ENCODE measurements at places on chromosomes 5 and 9.

- no peak for DNase-seq
Measured at GRCh38 chr9:96156171-96156974, 145.6 kb downstream of the HSD17B3 start.

DNA sequence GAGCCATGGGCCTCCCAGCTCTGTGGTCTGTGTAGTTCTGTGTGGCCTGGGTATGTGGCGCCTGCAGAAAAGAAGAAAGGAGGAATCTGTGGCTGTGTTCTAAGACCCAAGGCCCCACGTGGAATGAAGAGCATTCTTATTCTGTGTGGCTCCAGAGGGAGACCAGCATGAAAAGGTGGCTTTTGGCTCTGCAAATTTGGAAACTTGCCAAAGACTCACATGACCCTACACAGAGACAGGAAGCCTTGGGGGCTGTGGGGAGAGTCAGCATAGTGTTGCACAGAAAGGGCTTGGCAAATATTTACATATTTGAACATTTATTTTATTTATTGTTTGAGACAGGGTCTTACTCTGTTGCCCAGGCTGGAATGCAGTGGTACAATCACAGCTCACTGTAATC is 193.3 kb downstream of the TMEM38B start:
- DNase-seq, result no peak

- no peak for DNase-seq
Measured at GRCh38 chr5:106116682-106117081, 1554.1 kb downstream of the EFNA5 start.

DNA sequence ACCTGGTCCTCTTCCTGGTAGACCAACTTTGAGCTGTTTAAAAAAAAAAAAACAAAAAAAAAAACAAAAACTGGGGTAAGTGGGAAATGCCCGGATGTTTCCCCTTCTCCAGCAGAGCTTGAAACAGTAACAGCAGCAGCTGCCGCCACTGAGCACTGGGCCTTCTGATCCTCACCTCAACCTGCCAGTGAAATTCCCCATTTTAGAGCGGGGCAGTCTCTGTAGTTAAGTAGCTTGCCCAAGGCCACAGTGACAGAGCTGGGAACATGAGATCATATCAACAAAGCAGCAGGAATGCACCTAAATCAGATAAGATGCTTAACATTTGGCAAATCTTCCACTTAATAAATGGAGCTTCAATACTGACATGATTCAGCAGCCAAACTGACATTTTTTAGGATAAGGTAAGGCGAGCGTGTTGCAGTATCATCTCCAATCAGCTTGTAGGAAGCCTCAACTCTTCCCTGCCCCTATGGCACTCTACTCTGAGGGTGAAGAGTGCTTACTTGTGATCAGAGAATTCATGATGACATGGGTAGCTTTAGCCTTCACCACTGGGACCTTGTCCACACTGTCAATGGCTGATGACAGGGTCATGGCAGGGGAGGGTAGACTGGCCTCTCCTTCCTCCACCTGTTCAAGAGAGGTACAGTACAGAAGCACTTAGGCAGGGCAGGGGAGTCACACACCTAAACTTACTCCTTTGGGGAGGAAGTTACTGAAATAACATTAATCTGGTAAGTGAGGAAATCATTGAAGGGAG is 9.3 kb downstream of the KIAA1191 start:
- no peak for DNase-seq

GRCh38 chr9:6305954-6306563 is 22.1 kb upstream of the TPD52L3 start:
- peak; percentile 34 for DNase-seq

DNA sequence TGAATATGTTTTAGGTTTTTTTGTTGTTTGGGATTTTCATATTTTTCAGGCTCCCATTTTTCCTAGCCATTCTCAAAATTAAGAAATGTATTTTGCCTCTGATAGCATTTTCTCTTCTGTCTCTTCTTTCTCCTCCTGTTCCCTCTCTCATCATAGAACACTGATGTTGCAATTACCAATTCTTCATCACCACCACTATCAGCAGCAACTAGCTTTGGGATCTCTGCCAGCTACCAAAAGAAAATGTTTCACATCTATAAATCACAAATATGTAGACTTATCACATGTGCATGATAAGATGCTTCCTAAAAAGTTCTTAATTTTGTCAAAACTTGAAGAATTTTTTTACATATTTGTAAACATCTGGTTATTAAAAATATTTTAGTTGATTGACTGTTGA is 887.1 kb downstream of the MAT2B start:
- DNase-seq, result no peak

DNA sequence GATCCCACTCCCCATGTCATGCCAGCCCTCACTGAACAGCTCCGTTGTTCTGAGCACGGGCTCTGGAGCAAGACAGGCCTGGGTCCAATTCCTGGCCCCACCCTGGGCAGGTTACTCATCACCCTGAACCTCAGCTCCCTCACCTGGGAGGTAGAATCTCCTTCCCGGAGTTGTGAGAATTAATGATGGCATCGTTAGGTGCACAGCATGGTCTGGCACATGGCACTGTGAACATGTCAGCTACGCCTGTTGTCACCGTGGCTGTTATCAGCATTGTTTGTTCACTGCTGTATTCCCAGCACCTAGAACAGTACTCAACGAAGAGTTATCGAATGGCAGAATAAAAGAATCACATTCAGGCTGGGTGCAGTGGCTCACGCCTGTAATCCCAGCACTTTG is 43.0 kb downstream of the LRSAM1 start:
- DNase-seq, result no peak

- DNase-seq, result no peak
Measured at GRCh38 chr9:135876936-135877335, 30.4 kb downstream of the CAMSAP1 start.

- no peak for DNase-seq
Measured at GRCh38 chr5:91211997-91212713, 171.0 kb downstream of the ARRDC3 start.

DNA sequence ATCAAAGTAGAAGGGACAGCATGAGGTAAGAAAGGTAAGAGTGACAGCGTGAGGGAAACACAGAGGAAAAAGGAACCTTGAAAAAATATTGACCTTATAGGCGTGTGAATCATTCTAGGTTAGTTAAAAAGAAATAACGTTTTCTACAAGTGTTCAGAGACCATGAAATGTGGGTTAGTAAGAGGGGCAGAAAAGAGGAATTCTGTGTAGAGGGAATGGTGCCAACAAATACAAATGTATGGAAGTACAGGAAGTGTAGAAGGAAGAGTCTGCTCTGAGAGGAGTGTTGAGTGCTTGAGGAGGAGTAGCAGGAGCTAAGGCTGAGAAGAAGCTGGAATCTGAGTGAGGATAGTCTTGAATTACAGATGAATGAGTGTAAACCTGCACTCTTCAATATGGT is 418.6 kb upstream of the RIOK2 start:
- DNase-seq, result no peak

GRCh38 chr9:135813671-135814290 is 93.6 kb downstream of the CAMSAP1 start:
- no peak for DNase-seq

GRCh38 chr5:68770551-68770950 is 323.3 kb upstream of the SLC30A5 start:
- DNase-seq, result no peak

GRCh38 chr5:35313291-35313690 is 83.0 kb upstream of the PRLR start:
- no peak for DNase-seq

DNA sequence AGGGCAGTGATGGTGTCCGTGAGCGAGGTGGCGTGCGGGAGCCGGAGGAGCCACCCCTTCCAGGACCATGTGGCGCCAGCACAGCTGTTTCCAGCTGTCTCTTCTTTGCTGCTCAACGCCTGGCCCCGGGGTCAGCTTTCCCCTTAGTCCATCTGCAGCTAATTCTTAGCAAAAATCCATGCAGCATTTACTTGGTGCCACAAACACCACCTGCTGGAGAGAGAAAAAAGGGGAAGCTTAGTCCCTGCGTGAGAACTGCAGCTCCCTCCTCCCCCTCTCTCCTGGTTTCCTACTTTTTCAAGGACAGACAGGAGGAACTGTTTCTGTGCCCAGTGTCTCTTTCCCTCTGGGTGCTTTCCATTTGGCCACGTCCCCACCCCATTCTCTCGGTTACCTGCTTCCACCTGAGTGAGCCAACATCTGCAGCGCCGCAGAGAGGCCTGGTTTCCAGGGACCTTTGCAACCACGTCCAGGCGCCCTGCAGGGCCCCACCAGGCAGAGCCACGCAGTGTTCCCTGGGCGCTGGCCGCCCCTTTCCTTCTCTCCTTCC is 3.4 kb downstream of the SLC6A19 start:
- peak; percentile 68 for DNase-seq

DNA sequence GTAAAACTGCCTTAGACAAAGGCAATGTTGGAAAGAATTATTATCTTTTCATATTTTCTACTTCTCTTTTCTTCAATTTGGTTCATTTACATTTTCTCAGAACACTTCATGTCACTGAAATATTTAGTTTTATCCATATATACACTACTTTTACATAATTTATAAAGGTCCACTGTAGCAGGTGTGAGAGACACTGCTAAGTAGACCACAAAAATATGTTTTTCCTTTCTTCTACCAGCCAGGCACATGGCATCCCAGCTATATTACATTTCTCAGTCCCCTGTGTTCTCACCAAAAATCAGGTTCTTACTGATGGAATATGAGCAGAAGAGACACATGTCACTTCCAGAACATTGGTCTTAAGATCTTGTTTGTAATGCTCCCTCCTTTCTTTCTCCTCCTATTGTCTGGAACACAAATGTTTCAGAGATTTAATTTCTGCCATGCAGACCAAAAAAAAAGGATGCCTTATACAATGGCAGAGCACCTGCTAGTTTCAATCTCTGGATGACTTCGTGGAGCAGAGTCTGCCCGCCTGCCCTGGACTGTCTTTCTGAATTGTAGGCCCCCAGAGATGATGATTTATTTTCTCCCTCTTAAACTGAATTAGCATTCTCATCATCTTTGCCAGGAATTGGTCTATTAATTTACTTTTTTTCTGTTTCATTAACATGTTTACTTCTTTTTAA is 125.4 kb upstream of the ACOT12 start:
- DNase-seq, result no peak

- no peak for DNase-seq
Measured at GRCh38 chr5:28216939-28217360, 1178.6 kb upstream of the CDH9 start.

- no peak for DNase-seq
Measured at GRCh38 chr5:156704139-156704538, 146.0 kb upstream of the PPP1R2B start.

GRCh38 chr5:128615578-128615977 is 77.5 kb upstream of the FBN2 start:
- no peak for DNase-seq

- DNase-seq, result no peak
Measured at GRCh38 chr5:122954719-122955118, 81.8 kb downstream of the PPIC start.

DNA sequence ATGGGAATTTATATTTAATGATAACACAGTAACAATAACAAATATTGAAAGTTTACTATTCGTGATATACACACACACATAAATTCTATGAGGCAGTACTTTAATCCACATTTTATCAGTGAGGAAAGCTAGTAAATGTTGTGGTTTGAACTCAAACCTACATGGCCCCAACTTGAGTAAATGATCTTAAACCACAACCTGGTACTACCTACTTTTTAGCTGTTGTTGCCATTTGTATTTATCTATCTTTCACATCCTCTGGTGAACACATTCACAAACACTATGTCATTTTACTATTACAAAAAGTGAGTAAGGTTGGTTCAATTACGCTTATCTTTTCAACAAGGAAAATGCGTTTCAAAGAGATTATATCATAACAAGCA is 186.1 kb downstream of the SMC2 start:
- no peak for DNase-seq

- no peak for DNase-seq
Measured at GRCh38 chr5:36007366-36007765, 16.2 kb upstream of the UGT3A1 start.

- DNase-seq, result peak; percentile 78
Measured at GRCh38 chr5:21649969-21650368, 1203.2 kb downstream of the CDH12 start.

- peak; percentile 16 for DNase-seq
Measured at GRCh38 chr9:13431222-13431536, 151.7 kb upstream of the MPDZ start.

DNA sequence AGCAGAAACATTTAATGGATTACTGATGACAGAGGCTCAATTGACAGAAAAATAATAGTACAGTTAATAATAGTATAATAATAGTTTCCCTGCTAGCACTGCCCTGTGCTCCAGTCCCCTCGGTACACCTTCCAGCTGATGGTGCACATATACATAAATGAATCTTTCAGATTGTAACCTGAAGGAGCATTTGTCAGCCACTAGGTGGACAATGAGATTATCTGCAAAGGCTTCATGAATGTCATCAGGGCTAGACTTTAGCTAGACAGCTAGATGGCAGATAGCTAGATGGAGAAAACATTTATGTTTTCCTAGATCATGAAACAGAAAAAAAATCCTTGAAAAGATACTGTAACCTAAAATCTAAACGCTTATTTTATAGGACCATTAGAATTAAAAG is 304.4 kb upstream of the SMC2 start:
- peak; percentile 1 for DNase-seq

DNA sequence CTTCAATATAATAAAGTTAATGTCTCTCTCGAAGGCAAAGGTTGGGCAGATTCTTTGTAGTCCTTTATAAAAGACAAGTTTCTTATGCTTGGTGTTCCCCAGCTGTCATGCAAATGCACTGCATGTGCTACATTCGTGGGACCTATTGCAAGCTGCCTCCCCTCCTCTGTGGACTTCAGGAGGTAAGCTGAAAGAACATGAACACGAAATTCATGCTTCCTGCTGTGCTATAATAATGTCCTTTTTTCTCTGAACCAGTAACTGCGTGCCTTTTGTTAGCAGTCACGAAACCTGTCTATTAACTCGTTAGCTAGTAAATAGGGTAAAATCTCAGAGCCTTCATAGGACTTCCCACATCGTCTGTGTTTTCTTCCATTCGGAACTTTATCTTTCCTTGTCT is 363.5 kb downstream of the CDH9 start:
- peak; percentile 98 for DNase-seq

GRCh38 chr5:37615184-37615583 is 224.7 kb downstream of the GDNF start:
- no peak for DNase-seq

DNA sequence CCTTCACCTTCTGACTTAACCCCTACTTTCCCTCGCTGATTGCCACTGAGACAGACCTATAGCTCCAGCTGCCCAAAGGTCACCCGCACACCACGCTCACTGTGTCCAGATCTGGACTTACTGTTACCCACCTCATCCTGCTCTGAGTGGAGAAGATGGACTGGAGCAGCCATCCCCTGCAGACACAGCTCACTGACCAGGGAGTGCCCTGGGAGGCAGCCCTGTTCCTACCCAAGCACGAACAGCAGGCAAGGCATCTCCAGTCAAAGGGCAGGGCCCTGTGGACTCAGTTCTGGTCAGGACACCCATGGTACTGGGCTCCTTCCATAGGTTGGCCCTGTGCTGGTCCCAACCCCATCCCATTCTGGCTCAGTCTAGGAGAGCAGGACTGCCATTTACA is 9.5 kb upstream of the BARX1 start:
- no peak for DNase-seq

DNA sequence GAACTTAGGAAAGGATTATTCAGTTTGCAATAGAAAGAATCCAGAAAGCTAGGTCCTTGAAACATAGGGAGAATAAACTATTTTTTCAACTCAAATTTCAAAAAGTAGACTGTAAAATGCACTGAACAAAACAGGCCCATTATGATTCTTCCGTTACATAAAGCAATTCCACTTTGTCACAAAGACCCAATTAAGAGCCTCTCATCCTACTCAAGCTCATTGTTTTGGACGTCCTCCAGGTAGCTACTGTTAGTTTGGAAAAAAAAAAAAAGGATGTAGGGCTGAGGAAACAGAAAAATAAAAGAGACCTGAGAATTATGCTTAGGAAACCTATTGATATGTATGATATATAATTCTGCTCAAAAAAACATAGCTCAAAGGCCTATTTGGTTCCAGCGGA is 74.0 kb downstream of the DIRAS2 start:
- DNase-seq, result no peak
